ENCODE measurements at places on chromosomes 11 and 22.

DNA sequence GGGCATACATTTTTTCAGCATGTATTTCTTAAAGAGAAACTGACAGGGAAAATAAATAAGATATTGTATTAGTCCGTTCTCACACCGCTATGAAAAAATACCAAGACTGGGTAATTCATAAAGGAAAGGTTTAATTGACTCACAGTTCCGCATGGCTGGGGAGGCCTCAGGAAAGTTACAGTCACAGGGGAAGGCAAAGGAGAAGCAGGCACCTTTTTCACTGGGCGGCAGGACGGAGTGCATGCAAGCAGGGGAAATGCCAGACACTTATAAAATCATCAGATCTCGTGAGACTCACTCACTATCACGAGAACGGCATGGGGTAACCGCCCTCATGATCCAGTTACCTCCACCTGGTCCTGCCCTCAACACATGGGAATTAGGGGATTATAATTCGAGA lies 44.2 kb downstream of the PPFIA1 start:
- no peak for DNase-seq

DNA sequence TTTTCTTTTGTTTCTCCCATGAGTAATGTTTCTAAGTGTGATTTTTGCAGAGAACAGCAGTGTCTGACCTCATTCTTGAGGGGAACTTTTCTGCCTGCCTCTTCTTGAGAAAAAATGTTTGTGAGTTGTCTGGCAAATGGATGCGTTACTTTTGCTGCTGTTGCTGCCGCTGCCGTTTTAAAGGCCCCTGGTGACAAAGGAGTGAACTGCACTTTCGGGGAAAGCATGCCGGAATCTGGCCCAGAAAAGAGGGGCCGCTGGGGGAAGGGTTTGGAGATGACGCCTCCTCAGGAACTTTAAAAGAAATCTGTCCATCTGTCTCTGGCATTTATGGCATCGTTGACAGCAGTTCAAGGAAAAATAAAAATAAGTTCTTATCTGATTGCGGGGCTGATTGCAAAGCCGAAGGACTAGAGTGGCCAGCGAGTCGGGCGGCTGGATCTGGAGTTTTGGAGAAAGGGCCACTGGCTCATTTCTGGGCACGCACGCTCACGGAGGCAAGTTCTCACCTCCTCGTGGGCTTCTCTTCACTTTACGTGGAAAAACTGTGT lies 16.5 kb downstream of the ZBTB16 start:
- DNase-seq, result no peak

GRCh38 chr11:20089796-20090653 lies 70.2 kb downstream of the DBX1 start:
- DNase-seq, result no peak

DNA sequence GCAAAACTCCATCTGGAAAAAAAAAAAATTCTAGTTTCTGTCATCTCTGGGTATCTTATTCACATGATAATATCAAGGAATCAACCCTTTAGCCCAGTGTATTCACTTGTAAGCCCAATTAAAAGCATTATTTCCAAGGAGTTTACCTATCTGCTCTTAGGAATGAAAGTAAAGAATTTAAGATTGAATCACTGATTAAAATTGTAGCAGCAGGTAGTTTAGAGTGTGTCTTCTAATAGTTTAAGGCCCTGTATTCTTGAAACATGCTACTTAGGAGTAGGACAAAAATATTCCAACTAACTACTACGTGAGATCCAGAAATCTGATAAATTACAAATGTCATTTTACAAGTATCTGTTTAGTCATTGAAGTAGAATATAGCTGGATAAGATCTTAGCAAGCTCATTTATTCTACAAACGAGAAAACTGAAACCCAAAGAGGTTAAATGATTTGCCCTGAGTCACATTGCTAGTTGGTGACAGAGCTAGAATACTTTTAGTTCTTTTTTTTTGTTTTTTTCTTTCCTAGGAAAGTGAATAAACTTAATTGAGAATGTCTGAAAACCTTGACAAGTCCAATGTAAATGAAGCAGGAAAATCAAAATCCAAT lies 4.0 kb downstream of the TCP11L1 start:
- DNase-seq, result no peak

DNA sequence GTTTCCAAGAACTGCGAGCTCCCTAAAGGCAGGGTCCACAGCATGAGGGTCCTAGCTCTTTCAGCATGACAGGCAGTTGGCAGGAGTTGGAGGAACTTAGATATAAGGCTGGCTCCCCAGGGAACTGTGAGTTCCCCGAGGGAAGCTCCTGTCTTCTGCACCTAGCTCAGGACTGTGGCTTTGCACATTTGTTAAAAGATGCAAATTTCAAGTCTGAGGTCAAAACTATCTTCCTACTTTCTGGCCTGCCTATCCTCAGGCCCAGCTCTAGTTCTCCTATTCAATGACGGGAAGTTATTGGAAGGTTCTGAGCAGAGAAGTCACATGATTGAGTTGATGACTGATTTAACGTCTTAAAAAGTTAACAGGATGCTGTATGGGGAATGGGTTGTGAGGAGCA lies 11.7 kb upstream of the UCP3 start:
- DNase-seq, result no peak

- DNase-seq, result no peak
Observed at GRCh38 chr11:61012737-61013215, 41.3 kb downstream of the CD6 start.

DNA sequence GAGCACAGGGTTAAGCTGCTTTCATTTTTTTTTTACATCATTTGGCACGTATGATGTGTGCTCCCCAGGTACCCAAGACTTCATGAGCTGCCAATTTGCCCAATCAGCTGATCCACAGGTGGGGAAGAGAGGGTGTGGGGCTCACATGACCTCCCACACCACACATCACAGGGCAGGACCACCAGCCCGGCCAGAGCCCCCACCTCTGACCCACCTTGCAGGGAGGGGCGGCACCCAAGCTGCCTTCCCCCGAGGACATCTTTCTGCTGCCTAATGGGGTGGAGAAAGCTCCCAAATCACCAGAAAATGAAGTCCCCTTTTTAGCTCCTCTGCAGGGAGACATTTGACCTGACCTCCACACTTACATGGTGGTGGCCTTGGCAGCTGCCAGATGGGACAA lies 119.8 kb downstream of the MPPED1 start:
- no peak for DNase-seq

- DNase-seq, result no peak
Observed at GRCh38 chr22:34036931-34037330, 116.7 kb upstream of the LARGE1 start.

- DNase-seq, result no peak
Observed at GRCh38 chr22:41469218-41469851, 418 bp downstream of the ACO2 start.

- DNase-seq, result no peak
Observed at GRCh38 chr11:129460714-129461113, 85.1 kb downstream of the BARX2 start.

- no peak for DNase-seq
Observed at GRCh38 chr22:40638261-40638660, 1.7 kb upstream of the MRTFA start.

GRCh38 chr11:34416766-34417165 lies 22.0 kb upstream of the CAT start:
- no peak for DNase-seq

- DNase-seq, result no peak
Observed at GRCh38 chr11:68749229-68750123, 1.8 kb downstream of the TESMIN start.

GRCh38 chr11:82959987-82960778 lies 58.6 kb downstream of the DDIAS start:
- DNase-seq, result no peak

DNA sequence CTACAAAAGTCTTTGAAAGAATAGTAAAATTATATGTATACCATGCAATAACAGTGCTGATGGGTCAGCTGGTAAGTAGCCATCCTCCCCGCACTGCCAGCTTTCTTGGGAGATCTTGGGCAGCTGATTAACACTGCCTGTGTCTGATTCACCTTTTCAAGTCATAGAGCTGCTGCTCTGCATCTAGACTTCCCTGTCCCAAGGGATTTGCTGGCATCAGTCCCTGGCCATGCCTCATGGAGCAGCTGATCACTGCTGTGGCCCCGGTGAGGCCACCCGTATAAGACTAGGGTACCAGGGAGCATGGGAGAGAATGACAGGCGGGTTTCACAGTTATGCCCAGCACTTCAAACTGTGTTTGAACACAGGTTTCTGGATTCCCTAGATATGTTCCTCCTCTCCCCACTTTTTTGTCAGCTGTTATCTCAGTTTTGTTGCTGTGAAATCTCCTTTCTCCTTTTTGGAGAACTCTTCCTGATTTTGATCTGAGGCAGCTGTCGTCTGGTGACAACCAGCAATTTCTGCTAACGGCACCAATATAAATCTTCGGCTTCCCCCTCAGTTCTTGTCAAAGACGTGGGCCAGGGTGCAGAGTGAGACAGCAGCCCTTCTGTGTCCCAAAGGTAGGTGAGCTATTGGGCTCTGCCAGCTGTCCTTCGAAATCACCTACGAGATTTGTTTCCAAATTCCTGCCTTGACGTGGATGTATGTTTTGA lies 438.9 kb downstream of the NTM start:
- DNase-seq, result no peak

DNA sequence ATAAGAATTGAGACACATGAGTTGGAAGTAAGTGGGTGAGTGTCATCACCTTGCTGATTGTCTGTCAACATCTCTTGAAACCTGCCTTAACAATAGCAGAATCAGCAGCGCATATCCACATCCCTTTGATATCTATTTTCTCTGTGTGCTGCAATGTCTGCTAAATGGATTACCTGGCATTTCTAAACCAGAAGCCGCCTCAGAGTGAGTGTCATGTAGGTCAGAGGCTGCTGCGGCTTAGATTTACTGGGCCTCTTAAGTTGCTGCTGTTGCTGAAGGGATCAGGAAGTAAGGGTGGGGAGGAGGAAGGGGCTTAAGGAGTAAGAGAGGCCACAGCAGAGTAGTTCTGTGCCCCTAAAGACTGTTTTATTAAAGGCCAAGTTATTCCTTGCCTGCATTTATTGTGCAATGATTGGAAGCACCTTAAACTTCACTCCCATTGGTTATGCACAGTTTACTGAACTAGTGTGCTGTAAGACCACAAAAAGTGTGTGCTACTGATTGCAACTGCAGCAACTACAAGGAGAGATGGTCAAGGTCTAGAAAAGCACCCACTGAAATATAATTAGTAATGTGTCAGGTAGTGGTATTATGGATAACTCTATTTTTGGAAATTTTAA lies 29.8 kb upstream of the TMEM41B start:
- DNase-seq, result no peak

DNA sequence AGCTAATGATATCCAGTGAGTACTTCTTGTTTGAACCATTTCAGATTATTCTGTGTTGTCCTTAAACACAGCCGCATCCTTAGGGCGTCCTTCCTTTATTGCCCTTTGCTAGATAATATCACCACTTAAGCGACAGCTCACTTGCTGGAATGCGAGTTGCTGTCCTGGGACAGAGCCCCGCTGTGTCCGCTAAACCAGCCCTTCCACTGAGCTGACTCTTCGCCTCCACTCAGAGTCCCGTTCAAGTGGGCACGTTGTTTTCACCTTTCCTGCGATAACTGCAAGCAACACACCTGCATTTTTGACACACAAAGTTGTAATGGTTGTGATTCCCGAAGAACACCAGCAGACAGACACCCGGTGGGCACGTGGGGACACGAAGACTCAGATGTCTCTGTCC lies 140.0 kb downstream of the TBC1D22A start:
- no peak for DNase-seq

DNA sequence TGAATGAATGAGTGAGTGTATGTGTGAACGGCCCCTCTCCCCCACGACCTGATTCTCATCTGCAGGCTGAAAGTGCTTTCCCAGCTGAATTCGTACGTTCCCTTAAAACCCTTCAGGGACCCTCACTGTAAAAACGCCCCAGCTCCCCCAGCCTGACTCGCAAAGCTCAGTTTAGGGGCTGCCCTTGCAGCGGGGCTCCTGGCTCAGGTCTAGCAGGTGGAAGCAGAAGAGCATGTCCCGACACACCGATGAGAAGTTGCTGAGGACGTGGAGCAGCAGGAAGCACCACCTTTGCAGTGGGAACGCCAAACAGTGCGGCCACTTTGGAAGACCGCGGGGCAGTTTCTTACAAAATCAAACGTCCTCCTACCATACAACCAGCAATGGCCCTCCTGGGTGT lies 3.6 kb upstream of the MRPL23 start:
- no peak for DNase-seq

DNA sequence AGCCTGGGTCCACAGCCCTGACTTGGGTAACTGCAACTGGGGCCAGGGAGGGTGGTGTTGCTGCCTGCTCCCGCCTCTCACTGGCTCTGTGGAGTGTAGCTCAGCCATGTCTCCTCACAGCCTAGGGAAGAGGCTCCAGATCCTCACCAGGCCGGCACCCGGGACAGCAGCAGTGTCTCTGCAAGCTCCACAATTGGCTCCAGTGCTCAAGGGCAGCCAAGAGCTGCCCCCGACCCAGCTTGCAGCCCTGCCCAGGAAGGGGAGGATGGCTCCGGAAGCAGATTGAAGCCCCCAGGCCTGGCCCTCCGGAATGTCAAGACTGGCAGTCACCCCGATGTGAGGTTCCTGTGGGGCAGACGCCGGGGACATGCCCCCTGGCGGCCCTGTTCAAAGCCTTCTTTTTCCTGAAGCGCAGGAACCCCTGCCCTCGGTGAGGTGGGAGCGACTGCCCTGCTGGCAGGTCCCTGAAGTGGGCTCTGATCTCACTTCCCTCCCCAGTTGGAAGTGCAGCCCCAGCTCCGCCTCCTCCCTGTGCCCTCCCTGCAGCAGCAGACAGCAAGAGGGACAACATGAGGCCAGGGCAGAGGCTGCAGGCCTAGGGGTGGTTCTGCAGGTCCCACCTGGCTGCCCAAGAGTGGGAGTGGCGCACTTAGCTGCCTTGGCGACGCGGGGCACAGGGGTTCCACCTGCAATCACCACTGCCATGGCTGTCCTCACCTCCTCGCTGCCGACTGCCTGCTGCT lies 816.2 kb upstream of the LUZP2 start:
- DNase-seq, result no peak

DNA sequence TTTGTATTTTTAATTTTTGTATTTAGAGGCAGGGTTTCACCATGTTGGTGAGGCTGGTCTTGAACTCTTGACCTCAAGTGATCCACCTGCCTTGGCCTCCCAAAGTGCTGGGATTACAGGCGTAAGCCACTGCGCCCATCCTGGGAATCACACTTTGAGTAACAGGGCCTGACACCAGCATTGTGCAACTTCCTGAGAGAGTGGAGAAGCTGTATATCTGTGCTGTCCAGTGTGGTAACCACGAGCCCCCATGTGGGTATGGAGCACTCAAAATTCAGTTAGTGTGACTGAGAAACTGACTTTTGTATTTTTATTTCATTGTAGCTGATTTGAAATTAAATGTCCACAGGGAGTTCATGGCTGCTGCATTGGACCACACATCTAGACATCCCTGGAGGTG lies 36.2 kb downstream of the MPPED1 start:
- DNase-seq, result no peak

GRCh38 chr22:26642465-26643417 lies 14.6 kb upstream of the MIAT start:
- no peak for DNase-seq

GRCh38 chr11:59416613-59417012 lies 9.6 kb downstream of the OR5A2 start:
- DNase-seq, result no peak

DNA sequence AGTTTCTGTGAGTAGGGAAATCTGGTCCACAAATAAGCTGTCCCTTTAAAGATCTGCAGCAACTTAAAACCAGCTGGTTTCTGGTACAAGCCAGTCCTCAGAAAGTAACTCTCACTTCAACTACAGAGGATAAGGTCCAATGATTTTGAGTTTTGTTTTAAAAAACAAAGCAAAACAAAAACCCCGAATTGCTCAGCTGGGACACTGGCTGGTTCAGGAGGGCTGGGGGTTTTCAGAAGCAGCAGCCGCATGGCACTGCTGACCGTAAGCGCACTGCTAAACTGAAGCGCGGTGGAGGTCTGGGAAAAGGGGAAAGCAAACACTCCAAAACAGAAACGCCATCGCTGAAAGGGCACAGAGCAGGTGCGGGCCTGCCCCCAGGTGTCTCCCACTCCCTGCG lies 59.7 kb downstream of the MICAL3 start:
- no peak for DNase-seq
